ENCODE measurements at places on chromosomes 4 and X.

DNA sequence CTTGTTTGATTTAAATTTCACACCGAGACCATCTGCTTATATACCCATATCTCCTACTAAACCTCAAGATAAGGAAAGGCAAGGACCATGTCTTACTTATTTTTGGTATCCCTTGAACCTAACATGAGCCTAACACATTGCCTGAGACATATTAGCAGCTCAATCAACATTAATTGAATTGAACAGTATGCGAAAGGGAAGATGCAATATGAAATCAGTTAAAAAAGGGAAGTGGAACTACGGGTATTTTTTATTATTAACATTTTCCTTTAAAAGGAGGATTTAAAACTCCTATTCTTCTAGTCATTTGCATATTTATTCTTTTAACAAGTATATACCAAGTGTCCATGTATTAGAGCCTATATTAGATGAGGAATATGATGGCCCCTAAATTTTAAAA, 197.0 kb downstream of the CAMK2D start:
- DNase-seq: no peak

GRCh38 chrX:110794601-110795000, 1.0 kb downstream of the CHRDL1 start:
- DNase-seq: no peak

GRCh38 chr4:13611283-13611842, 16.2 kb downstream of the BOD1L1 start:
- no peak for DNase-seq

DNA sequence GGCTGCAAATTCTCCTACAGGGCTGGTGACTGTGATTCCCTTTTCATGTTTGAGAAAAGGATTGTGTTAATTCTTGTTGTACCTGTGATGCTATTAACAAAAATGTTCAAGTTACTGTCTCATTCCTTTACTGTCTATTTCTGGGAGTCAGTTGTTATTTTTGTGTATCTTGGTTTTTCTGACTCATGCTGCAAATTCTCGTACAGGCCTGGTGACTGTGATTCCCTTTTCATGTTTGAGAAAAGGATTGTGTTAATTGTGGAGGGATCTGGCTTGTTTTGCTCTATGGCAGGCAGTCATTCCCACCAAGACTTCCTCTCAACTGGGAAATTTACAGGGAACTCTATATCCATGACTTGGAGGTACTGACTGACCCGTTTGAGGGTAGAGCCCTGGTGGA, 693.4 kb upstream of the INTU start:
- DNase-seq: no peak

GRCh38 chr4:119189638-119190037, 22.9 kb upstream of the USP53 start:
- no peak for DNase-seq

GRCh38 chr4:119039779-119040178, 95.9 kb upstream of the MYOZ2 start:
- no peak for DNase-seq

DNA sequence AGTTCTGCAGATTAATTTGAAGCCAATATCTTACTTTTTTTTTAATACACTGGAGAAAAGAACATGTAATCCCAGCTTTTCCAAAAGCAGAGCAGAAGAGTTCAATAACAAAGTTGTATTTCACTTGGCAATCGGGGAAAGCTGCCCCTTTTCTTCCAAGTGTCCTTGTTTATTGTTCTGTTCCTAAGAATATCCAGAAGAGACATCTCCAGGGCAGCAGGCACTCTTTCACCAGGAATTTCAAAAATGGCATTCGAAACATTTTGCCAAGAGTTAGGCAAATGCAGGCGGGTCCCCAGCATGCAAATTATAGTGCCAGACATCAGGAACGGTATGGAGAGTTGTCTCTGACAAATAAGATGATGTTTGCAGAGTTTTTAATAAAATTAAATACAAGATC, 494.5 kb downstream of the BCOR start:
- DNase-seq: no peak

DNA sequence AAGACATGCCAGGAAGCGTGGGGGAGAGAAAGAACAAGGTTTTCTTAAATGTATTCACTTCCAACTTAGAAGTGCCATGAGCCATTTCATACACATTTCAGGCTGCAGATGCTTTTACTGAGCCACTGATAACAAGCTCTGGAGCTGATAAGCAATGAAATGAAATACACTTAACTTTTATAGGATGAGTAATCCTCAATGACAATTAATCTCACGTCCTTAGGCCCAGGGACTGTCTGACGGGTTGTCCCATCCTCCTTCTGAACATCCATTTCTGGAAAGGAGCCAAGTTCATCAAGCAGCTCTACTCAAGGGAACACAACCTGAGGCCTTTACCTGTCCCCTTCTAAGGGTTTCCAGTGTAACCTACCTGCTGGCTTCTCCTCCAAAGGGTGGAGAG, 121.2 kb downstream of the PARM1 start:
- no peak for DNase-seq

- DNase-seq: no peak
Measured at GRCh38 chr4:138788267-138788790, 227.3 kb upstream of the NOCT start.

GRCh38 chrX:56503941-56504673, 59.3 kb upstream of the UBQLN2 start:
- DNase-seq: no peak

- DNase-seq: no peak
Measured at GRCh38 chr4:164701665-164702064, 52.3 kb upstream of the SMIM31 start.

DNA sequence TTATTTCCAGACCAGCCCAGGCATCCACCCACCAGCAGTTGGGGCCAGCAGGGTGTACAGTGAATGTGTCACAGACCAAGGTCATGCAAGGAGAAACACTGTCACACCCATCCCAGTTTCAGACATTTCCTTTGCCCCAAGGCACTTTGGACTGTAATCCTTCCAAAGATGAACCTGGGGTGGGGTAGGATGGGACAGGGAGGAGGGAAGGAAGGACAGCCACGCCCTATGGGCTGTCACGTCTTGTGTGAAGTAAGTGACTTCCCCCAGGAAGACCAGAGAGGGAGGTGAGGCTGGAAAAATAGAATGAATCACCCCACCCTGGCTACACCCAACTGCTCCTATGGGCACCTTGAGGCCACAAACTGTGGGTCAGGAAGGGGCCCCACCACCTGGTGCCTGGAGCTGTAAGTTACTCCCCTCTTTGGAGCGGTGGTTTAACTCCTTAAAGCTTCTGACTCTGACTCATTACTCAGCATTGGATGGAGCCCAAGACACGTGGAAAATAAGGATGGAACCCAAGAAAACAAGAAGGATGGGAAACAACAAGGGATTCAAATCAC, 349.9 kb upstream of the KLF3 start:
- no peak for DNase-seq

DNA sequence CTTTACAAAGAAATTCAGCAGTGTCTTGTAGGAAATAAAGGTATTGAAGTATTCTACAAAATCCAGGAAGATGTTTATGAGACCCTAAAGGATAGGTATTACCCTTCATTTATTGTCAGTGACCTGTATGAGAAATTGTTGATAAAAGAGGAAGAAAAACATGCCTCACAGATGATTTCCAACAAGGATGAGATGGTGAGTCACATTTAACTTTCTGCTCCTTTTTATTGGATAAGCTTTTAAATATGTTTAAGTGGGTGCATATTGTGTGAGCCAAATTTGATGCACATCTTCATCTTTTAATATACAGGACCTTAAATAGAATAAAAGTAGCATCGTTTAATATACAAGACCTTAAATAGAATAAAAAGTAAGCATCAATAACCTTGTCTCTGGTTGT, 72.1 kb downstream of the LRP2BP start:
- DNase-seq: no peak

- DNase-seq: no peak
Measured at GRCh38 chr4:20859097-20859781, 159.0 kb downstream of the PACRGL start.

GRCh38 chr4:152360045-152360410, 175.9 kb downstream of the FBXW7 start:
- DNase-seq: no peak

DNA sequence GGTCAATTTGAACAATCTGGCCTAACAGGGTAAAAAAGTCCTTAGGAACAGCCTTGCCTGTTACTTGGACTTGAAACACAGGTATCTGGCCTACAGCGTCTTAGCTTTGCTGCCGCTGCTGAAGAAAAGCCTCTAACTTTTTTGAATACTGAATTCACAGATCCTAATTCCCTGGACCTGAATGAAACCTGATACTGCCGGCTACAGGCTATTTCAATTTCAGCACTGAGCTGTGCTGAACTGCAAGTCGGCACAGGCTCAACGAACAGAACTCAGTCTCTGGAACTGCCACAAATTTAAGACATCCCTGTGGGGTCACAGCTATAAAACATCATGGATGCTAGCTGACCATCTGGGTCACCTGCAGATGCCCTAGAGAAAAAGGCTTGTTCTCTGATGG, 7.2 kb downstream of the NR0B1 start:
- no peak for DNase-seq

GRCh38 chrX:41122664-41123257, 37.5 kb downstream of the USP9X start:
- no peak for DNase-seq

DNA sequence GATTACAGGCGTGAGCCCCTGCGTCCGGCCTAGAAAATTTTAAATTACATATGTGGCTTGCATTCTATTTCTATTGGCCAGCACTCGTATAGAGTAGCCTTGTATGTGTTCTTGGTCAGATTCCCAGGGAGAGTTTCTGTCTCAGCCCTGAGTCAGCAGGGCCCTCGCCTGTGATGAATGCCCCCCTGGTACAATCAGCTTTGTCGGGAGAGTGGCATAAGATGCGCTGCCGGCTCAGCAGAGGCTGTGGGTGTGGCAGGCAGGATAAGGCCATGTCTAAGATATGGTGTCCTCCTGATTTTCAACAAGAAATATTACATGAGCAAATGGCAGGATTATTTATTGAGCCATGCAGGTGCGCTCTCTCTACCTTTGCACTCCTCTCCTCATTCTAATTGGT, 1.6 kb upstream of the REELD1 start:
- no peak for DNase-seq

DNA sequence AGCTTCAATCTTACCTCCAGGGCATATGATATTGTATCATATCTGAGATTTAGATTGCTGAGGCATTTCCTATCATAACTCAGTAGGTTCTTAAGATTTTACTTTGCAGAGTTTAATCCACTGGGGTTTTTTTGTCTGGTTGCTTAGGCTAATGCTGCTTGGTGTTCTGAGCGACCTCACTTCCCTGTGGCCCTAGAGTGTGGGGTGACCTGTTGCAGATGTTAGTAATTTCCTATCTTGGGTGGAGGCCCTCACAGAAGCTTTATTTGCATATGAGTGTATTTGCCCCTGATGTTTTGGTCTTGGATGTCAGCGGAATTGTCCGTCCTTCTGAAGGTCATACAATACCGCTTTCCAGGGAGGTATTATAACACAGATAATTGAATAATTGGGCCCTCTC, 137.1 kb downstream of the NDST3 start:
- DNase-seq: no peak

DNA sequence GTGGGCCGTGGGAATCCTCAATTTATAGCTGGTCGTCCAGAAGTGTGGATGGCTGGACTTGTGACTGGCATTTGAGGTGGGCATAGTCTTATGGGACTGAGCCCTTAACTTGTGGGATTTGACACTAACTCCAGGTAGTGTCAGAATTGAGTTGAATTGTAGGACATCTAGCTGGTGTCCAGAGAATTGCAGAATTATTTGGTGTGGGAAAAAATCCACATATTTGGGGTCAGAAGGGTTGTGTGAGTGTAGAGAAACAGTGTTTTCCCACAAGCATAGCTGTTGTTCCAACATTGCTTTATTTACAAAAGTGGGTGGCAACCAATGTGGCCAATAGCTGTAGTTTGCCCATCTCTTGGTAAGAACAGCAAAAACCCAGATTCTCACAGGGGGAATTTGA, 91.3 kb downstream of the MOSPD2 start:
- no peak for DNase-seq

DNA sequence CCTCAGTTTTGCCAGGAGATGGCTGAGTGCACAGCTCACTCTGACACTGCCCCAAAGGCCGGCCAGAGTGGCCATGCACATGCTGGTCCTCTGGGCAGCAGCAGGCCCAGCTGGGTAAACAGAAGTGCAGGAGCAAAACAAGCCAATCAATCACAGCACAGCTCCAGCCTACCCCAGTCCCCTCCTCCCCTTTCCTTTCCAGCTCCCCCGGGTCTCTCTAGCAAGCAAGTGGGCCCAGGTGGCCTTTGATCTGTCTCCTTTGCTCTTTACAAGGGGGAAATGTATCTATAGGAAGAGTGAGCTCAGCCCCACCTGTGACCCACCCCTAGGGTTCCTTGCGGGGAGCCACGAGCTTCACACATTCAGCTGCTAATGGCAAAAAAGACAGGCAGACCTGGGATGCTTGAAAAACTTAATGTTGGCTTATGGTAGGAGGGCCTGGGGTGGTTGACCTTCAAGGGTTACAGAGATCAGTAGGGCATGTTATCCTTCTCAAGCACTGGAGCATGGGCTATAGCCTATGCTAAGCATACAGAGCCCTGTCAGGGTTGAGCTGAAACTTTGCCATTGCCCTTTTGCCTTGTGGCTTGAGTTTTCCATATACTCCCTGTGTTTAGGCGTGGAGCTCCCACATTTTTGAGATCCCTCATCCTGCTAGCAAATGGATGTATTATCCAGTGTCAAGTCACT, 57.8 kb upstream of the PLAC1 start:
- DNase-seq: no peak

DNA sequence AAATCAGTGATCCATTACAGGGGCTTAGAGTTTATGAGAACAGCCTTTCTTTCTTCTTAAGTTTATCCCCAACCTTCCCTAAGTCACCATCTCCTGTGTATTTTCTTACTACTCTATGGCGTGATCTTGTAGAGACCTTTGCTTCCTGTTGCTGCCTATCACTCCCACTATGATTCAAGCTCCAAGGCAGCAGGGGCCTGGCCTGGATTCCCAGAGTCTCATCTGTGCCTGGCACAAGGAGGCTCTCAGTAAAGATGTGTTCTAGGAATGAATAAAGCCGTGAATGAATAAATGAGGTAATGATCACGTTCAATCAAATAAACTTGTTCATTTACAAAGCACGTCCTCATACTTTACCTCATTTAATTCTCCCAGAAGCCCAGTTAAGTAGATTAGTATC, 45.4 kb downstream of the CC2D2A start:
- DNase-seq: no peak
